ENCODE measurements at places on chromosomes 12 and 14.
A peak's percentile ranks its signal among the peaks of the same experiment; 100 is the strongest.

GRCh38 chr12:123139926-123140675 is 10.8 kb downstream of the PITPNM2 start:
- H3K4me1 ChIP-seq, result peaks cover 39% of the 10 kb centered on the region
- peak; percentile 73 for DNase-seq
- no peaks in the 10 kb centered on the region for H3K27me3 ChIP-seq
- no peaks in the 10 kb centered on the region for H3K36me3 ChIP-seq

DNA sequence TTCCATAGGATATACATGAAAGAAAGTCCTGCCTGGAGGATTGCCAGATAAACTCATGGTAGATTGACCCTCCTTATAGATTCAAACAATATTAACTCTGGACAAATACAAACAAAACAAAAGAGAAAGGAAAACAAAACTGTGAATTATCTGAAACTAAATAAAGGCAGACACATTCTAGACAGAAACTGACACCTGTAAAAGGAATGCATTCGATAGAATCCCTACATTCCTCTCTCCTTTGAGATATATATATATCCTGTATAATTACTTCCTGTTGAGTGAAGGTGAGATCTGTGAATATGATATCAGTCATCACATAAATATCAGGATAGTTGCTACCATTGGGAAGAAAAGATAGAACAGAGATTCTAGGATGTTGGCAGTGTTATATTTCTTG is 948.4 kb upstream of the ATXN7L3B start:
- H3K27ac ChIP-seq, result no peak overlapping the region
- no peaks in the 10 kb centered on the region for H3K4me1 ChIP-seq
- no peak for DNase-seq
- no peak overlapping the region for H3K4me3 ChIP-seq
- H3K36me3 ChIP-seq, result no peaks in the 10 kb centered on the region

DNA sequence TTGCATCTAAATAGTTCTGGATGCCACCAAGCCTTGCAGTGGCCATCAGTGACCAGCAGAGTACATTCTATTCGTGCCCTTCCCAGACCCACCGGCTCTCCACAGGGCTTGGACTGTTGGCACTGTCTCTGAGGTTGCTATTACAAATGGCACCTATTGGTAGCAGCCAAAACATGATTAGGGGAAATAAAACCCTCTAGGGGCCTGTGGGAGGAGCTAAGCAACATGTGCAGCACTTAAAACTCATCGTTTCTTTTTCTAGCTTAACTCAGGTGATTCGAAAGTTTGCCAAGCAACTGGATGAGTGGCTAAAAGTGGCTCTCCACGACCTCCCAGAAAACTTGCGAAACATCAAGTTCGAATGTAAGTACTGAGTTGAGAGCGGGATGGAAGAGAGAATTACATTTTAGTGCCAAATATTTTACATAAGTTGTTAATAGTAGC is 65.4 kb upstream of the RIC8B start:
- DNase-seq, result no peak
- no peak overlapping the region for H3K4me3 ChIP-seq
- no peak overlapping the region for H3K27ac ChIP-seq
- H3K27me3 ChIP-seq, result no peaks in the 10 kb centered on the region
- no peaks in the 10 kb centered on the region for H3K4me1 ChIP-seq

GRCh38 chr12:19412844-19413243 is 26.4 kb upstream of the AEBP2 start:
- H3K4me1 ChIP-seq, result peaks cover 24% of the 10 kb centered on the region
- no peak overlapping the region for H3K27ac ChIP-seq
- no peaks in the 10 kb centered on the region for H3K36me3 ChIP-seq
- H3K27me3 ChIP-seq, result no peaks in the 10 kb centered on the region
- H3K4me3 ChIP-seq, result no peak overlapping the region

- no peaks in the 10 kb centered on the region for H3K27me3 ChIP-seq
- H3K27ac ChIP-seq, result no peak overlapping the region
- DNase-seq, result no peak
- peaks cover 12% of the 10 kb centered on the region for H3K4me1 ChIP-seq
These were observed 153.6 kb downstream of the KTN1 start for GRCh38 chr14:55733599-55733998.

Measured in hepatocyte (in vitro differentiated cells).